NT2/D1 (cell line): ENCODE measurements at places on chromosomes 12 and 14.

- DNase-seq = no peak
Observed at GRCh38 chr14:74190927-74191575, 48.2 kb upstream of the VSX2 start.

- no peak for DNase-seq
Observed at GRCh38 chr12:68451261-68452077, 119.3 kb upstream of the MDM1 start.

DNA sequence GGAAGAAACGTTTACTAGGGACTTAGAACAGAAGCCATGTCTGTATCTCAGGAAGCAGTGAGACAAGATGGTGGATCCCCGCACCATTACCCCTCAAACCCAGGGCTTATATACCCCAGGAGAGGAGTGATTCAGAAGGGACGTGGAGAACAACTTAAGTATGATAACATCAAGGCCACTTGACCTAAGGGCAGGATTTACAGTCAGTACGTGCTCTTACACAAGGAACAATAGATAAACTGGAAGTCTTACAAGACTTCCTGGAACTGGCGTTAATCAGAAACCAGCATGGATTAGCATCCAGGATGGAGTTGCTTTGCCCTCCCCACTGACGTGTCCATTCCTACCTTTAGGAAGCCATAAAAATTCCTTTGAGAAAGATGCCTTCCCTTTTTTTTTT, 8.6 kb upstream of the ETFBKMT start:
- DNase-seq = no peak

GRCh38 chr12:84336231-84336630, 576.4 kb downstream of the SLC6A15 start:
- DNase-seq = no peak

DNA sequence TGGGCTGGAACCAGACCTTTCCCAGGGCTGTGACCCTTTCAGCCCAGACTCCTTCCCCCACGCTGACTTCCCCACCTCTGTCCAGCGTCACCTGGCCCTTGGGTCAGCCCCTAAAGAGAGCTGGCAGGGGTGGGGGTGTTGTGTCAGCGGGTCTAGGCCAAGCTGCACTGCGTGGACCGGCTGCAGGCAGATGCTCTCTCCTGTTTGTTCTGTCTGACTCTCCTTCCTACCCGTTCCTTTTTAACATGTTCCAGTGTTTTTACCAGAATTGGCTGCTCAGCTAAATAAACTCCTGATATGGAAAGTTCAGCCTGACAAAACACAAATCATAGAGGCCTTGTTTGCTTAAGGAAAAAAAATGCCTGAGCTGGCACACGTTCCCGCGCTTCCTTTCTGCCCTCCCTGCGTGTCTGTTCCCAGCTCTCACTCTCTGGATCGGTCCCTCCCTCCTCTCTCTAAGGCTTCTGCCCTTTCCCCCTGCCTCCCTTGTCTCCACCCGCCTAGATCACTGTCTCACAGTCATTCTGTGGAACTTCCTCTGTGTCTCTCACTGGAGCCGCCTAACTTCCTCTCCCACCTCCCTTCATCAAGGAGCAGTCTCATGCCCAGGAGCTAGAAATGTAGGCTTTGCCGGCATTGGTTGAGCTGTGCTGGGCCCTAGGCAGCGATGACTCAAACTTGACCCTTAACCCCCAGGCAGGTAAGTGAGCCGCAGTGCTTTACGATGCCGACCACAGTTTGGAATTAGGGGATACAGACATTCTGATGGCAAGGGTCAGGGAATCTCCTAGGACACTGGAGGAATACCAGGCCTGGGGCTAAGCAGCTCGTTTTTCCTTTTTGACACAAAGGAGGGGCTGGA, 15.5 kb upstream of the MLXIP start:
- no peak for DNase-seq

- no peak for DNase-seq
Observed at GRCh38 chr12:71456990-71457389, 17.4 kb downstream of the LGR5 start.

- no peak for DNase-seq
Observed at GRCh38 chr12:77893918-77894317, 63.2 kb downstream of the NAV3 start.

DNA sequence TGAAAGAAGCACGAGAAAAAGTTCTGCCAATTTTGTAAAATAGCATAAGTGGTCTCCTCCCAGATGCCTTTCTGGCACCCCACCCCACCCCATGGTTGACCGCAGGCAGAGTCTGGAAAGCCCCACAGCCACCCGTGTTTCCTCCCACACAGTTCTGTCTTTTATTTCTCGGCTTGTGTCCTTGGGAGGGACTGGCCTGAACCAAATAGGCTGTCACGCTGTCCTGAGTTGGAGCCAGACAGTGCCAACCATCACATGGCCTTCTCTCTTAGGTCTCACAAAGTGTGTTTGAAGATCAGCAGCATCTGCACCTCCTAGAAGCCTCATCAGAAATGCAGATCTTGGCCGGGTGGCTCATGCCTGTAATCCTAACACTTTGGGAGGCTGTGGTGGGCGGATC, 10.2 kb upstream of the LTA4H start:
- no peak for DNase-seq

DNA sequence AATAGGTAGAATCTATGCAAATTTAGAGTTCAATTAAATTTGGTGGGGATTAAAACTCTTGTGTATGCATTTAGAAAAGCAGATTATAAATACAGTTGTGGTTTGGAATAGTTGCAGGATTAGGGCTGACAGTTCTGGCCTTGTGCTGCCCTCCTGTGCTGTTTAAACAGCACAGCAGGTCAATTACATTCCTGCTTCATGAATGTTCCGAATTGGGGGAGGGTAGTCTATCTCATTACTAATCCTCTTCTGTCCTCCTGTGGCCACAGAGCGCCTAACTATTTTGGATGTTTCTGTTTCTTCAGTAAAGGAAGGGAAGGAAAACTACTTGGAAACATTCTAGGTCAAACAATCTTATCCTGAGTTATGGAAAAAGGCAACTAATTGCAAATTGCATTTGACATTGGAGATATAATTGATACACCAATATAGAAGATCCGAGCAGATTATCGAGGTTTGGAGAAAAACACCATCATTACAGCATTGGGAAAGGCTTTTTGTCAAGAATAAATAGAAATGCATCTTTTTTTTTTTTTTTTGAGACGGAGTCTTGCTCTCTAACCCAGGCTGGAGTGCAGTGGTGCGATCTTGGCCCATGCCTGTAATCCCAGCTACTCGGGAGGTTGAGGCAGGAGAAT, 8.7 kb upstream of the GPR19 start:
- peak; percentile 100 for DNase-seq

DNA sequence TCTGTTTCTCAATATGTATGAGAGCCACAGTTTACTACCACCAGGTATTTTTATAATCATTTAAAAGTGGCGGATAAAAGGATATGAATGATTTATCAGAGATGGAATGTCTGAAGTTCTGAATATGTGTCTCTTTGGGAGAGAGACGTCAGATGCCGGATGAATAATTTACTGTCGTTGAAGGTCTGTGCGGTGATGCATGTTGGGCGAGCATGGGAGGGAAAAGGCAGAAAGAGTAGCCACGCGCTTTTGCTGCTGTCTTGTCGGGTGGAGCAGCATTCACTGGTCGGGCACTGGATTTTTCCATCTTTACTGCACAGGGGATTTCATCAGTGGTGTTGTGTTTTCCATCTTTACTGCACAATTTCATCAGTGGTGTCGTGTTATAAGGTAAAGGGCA, 65.6 kb downstream of the SYNE2 start:
- no peak for DNase-seq

DNA sequence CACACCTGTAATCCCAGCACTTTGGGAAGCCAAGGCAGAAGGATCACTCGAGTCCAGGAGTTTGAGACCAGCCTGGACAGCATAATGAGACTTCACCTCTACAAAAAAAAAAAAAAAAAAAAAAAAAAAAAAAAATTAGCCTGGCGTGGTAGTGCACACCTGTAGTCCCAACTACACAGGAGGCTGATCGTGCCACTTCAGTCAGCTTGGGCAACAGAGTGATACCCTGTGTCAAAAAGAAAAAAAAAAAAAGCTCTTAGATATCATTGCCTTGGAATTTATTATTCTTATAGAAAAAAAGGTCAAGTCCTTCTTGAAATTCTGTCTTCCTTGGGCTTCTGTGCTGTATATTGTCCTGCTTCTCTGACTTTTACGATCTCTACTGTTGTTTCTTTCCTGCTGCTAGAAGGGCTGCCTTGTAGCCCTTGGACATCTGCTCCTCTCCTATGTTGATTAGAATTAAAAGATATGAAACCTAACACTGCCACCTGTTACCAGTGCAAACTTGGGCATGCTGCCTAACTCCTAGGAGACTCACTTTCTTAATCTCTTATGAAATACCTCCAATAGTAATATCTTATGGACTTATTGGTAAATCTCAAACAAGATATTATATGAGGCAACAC, 5.7 kb downstream of the TMEM19 start:
- DNase-seq = no peak

DNA sequence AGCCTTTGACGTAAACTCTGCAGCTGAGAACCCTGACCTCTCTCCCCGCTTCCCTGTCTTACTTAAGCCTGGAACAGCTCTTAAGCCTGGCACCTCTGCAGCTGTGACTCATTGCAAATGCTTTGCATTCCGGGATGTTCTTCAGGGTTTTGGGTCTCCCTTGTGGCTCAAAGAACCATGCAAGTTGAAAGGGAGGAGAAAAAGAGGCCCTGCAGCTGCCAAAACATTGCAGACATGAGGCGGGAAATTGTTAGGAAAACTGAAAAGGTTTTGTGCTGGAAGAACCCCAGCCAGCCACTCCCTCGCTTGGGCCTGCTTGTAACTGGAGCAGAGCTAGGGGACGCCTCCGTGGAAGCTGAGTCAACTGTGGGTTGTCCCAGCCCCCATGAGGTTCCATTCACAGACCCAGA, 60.2 kb upstream of the FERMT2 start:
- DNase-seq = peak; percentile 75

- DNase-seq = no peak
Observed at GRCh38 chr12:68319988-68320623, 12.1 kb downstream of the MDM1 start.

- DNase-seq = no peak
Observed at GRCh38 chr12:66799551-66799950, 120.7 kb upstream of the GRIP1 start.

DNA sequence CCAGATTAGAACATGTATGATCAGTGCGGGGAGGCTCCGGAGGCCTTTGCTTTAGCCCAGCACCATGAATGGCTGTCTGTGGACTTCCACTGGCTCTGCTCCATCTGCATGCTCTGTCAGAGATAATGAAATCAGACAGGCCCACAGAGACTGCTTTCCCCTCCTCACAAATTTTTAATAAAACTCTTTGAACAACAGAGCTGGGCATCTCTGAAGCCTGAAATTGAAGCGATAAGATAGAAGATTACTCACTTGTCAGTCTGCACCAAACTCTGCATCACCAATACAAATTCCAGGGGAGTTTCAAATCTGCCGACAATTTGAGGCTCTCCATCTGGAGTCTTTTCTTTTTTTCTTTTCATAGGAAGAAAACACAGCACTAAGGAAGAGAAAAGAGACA, 110.0 kb downstream of the DYRK2 start:
- DNase-seq = no peak

DNA sequence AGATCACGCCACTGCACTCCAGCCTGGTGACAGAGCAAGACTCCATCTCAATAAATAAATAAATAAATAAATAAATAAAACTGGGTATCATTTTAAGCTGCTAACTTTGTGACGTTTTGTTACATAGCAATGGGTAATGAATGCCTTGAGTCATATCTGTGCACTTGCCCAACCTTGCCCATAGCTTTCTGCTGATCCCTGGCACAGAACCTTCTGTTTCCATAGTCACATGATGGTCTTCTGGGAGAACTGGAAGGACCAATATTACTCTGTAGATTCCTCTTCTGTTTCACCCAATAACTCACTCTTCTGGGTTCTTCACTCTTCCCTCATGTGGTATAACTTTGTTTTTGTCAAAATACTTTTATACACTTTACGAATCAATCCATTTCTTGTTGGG, 140.8 kb downstream of the SCARB1 start:
- no peak for DNase-seq

- DNase-seq = no peak
Observed at GRCh38 chr12:128381541-128381940, 114.6 kb downstream of the TMEM132C start.

GRCh38 chr14:73524493-73524892, 12.4 kb upstream of the ACOT1 start:
- DNase-seq = no peak

- no peak for DNase-seq
Observed at GRCh38 chr12:44812062-44812461, 64.1 kb downstream of the NELL2 start.

- DNase-seq = peak; percentile 27
Observed at GRCh38 chr12:21065845-21066244, 65.1 kb upstream of the SLCO1B1 start.

- no peak for DNase-seq
Observed at GRCh38 chr12:68231229-68231628, 5.6 kb upstream of the IL26 start.

- DNase-seq = peak; percentile 66
Observed at GRCh38 chr12:107131832-107132616, 38.7 kb upstream of the CRY1 start.

- DNase-seq = no peak
Observed at GRCh38 chr14:34122081-34122480, 171.2 kb upstream of the EGLN3 start.

DNA sequence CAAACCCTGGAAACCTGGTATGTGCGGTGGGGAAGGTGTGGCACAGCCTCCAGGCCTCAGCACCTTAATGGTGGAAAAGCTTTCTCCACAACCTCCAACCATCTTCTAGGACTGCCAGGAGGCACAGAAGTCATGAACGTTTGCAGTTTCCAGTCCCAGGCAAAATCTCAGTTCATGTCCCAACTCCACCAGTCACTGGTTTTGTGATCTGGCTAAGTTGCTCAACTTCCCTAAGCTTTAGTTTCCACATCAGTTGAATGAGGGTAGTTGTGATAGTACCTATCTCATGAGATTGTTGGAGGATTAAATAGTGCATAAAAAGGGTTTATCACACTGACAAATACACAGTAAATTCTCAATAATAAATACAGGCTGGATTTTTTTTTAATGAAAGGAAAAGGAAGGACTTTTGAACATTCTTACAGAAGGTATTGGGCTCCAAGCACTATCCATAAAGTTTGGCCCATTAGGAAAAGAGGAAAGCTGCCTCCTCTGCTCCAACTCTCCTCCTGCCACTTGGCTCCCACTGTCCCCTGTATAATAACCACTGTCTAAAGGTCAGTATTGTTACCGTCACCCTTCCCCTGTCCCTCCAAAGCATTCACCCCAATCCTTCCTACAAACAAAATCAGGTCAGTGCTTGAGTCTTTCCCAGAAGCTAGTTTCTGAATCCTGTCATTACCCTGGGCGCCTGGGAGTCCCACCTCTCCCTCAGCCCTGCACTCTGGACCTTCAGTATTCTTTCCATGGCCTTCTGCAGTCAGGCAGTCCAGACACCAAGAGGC, 6.3 kb downstream of the PCK2 start:
- no peak for DNase-seq
